ENCODE measurements at places on chromosomes 7 and 10.

- no peak for DNase-seq
These were observed 132.1 kb downstream of the KLF6 start for GRCh38 chr10:3652886-3653285.

DNA sequence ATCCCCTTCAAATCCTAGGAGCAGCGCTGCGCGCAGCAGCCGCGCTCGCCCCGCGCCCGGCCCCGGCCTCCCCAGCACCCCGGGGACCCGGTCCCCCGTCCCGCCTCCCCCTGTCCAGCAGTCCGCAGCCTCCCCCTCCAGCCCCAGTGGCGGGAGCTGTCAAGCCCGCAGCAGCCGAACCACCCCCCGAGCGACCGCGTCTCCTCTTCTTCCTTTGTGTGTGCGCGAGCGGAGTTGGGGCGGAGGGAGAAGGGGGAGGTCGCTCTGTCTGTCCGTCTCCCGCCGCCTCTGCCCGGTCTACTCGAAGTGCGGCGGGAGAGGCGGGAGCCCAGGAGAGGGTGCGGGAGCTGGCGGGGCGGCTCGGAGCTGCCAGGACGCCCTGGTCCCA is 375 bp upstream of the CHN2 start:
- no peak for DNase-seq

DNA sequence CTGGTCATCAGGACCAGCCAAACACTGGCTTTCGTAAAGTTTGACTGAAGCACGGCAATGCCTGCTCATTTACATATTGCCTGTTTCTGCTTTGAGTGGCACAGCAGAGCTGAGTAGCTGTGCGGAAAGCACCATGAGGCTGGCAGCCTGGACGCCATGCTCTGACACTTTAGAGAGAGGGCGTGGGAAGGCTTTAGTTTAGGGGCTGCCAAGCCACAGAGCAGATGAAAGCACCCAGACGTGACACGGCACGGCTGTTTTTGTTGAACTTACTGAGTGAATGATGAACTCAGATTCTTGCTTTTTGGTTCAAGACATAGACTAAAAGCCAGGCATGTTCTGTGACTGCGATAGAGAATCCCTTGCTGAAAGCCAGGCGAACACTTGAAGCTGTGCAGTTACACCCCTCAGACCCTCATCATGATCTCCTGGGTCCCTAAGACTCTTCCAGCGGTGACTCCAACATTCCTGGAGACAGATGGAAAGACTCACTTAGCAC is 182.1 kb downstream of the ZMYND11 start:
- DNase-seq, result peak; percentile 59

GRCh38 chr10:122140941-122141623 is 130.0 kb upstream of the BTBD16 start:
- DNase-seq, result no peak

GRCh38 chr10:80502621-80503583 is 34.8 kb upstream of the SH2D4B start:
- no peak for DNase-seq

- DNase-seq, result no peak
These were observed 2.0 kb upstream of the CPN1 start for GRCh38 chr10:100083623-100084022.

DNA sequence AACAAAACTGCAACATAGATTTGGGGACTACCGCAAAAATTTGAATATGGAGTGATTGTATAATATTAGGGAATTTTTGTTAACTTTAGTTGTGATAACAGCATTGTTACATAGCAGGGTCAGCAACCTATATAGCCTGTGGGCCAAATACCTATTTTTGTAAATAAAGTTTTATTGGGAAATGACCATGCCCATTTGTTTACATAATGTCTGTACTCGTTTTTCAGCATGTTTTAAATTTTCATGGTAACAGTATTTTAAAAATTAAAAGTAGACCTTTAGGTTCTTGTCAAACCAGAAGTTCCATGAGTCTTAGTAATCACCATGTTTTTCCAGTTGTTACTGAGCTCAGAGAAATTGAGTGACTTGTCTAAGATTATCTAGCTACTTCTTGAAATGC is 4.7 kb downstream of the BCAP29 start:
- no peak for DNase-seq

- no peak for DNase-seq
These were observed 37.7 kb upstream of the MINDY3 start for GRCh38 chr10:15898046-15898445.

DNA sequence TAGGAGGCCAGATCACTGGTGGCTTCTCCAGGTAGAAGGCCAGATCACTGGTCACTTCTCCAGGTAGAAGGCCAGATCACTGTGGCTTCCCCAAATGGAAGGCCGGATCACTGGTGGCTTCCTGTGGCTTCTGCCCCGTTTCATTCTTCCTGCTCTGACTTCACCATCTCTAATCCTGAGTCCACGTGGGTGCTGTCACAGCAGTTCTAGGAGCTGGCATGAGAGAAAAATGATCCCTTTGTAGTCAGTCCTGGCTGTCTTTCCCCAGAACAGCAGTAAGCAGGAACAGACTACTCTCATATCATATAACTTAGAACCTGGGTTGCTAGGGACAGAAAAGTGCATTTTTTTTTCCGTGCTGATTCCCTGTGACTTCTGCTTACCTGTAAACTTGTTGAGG is 90.9 kb downstream of the ACTR3B start:
- DNase-seq, result no peak

DNA sequence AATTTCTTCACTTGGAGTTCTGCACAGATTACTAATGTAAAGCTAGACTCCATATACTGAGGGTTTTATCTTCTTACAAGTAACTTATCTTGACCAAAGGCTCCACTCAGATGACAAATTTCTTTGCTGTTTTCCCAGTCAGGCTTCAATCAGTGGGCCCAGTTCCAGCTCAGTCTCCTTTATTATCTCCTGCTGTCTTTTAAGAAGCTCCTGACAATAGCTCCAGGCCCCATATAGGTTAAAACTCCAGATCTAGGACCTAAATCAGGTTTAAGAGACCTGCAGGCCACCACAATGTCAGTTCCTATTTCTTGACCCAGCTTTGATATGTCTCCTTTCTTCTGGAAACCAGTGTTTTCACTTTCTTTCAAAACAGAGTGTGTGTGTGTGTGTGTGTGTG is 165.2 kb downstream of the RELN start:
- DNase-seq, result no peak

DNA sequence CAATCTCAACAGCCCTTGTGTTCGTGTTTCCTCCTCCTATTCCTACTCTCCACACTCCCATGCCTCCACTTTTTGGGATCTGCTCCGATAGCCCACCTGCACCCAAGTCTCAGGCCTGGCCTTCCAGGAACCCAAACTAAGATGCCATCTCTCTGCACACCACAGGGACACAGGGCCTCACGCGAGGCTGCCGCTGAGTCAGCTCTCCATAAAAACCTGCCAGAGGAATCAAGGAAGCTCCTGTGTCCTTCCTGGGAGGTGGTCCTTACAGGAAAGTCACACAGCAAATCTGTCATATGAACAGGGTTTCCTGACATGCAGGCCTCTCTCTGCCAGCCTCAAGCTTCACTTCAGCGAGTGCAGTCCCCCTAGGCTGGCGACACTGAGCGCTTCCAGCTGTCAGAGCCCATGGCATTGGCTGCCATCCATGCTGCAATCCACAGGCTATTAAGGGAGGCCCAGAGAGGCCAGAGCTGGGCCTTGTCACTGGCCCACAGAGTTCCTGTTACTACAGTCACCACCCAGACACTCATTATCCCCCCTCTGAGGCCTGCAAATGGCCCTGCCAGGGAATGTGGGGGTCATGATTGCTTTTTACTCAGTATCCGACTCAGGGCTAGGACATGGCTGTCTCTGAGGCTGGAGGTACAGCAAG is 151.4 kb downstream of the OAT start:
- no peak for DNase-seq

- DNase-seq, result peak; percentile 50
These were observed 445 bp downstream of the REEP3 start for GRCh38 chr10:63521416-63522276.

- no peak for DNase-seq
These were observed 3.1 kb downstream of the PALS2 start for GRCh38 chr7:24576171-24577025.

DNA sequence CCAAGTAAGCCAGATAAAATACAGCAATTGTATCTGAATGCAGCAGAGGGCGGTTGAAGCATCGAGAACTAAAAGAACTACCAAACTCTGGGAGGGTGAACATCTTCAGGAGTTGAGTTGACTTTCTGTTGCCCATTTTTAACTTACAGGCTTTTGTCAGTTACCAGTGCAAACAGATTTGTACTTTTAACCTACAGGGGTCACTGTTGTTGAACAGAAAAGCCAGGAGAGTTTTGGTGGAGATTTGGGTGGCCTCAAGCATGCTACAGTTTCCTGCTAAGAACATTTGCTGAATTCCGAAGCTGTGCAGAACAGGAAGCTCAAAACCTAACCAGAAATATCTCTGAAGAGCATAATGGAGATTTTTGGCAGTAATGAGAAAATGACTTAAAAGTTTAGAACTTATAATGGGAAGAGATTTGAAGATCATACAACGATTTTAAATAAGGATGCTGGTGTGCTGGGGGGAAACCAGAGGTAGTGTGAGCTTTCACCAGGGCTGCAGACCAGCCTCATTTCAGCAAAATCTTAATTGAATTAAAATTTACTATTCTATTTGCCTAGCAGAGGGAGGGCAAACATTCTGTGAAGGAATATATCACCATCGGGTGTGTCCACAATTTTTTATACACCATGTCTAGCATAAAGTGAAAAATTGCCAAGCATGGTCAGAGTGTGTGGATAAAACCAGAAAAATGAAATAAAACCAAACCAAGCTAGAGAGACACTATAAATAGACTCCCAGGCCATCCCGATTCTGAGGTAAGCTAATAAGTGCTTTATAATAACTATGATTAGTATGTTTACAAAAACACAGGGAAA is 208.6 kb upstream of the CCDC6 start:
- no peak for DNase-seq

DNA sequence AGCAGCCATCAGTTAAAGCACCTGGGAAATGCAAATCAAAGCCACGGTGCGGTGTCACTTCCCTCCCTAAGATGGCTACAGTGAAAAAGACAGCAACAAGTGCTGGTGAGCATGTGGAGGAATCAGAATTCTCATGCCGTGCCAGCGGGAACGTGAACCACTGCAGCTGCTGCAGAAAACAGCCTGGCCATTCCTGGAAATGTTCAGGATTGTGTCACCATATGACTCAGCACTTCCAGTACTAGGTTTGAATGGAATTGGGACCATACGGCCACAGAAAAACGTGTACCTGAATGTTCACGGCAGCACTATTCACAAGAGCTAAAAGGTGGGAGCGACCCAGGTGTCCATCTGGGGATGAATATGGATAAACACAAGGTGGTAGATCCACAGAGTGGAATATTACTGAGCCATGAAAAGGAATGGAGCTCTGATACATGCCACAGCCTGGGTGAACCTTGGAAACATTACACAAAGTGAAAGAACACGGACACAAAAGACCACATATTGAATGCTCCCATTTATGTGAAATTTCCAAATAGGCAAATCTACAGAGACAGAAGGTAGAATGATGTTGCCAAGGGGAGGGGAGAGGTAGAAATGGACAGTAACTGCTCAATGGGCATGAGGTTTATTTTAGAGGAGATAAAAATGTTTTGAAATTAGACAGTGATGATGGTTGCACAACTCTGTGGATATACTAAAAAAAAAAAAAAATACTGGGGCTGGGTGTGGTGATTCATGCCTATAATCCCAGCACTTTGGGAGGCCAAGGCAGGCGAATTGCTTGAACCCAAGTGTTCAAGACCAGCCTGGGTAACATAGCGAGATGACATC is 61.6 kb downstream of the MICALL2 start:
- no peak for DNase-seq

GRCh38 chr10:104638861-104639589 is 2.1 kb upstream of the SORCS3 start:
- no peak for DNase-seq

DNA sequence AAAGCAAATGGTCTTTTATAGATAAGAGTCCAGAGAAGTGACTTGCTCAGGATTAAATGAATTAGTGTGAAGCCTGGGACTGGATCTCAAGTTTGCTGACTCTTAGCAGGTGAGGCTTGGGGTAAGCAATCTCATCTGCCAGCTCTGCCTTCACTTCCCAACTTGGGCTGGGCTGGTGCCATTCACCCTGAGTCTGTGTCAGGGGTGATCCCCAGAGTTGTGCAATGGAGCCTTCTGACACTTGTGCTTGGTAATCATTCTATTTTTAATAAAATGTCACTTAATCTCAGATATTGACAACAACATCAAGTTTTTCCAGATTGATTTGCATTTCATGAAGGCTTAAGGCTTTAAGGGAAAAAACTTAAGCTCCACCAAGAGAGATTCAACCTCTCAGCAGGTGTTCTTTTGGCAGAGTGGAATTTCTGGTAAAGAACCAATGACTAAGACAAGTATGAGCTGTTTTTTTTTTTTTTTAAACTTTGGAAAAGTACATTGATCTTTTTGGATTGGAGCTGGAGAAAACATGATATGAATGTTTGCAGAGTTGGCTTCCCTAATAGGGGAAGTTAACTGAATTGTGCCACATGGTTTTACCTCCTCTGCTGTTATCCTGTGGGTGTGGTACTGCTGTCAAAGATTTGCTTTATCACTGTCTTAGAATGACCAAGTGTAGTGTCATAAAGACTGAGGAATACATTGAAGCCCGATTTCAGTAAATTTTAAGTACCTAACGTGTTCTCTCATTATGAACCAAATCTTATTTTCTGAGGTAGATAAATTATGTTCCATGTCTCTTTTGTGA is 48.6 kb upstream of the GPR37 start:
- DNase-seq, result no peak

- DNase-seq, result peak; percentile 78
These were observed 6.5 kb downstream of the ARPC1B start for GRCh38 chr7:99380823-99381663.

DNA sequence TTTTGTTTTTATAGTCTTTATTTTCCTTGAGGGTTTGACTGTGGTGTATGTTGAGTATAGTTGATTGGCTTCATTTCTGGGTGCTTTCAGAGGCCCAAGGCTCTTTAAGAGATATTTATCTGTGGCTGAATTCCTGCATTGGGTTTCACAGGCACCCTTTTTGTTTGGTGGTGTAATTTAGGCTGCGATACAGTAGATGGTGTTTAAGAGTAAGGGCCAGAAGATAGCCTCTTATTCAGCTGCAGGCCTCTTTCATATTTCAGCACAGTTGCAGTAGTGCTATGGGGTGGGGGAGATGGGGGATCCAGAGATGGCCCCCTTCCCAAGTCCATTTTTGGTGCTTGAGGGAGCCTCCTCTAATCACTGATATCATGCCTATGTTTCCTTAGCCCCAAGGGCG is 69.7 kb downstream of the MGAM2 start:
- no peak for DNase-seq

DNA sequence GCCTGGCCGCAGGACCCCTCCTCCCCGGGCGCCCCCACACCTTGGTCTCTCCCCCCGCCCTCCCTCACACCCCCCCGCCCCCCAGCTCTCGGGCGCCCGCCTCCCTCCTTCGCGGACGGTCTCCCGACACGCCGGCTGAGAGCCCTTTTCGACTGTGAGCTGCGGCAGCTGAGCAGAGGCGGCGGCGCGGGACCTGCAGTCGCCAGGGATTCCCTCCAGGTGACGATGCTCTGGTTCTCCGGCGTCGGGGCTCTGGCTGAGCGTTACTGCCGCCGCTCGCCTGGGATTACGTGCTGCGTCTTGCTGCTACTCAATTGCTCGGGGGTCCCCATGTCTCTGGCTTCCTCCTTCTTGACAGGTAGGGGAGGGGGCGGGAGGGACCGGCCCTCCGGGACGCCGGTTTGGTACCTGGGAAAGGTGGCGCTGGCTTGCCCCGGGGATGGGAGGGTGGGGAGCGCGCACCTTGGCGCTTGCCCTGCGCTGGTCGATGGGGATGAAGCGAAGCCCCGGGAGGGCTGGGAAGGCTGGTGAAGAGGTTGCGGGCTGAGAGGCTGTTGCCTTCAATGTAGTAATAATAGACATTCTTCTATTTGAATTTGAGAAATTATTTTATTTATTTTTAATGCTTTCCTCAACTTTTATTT is at the start of gene BMPER:
Gene BMPER, plus strand, starts transcription at position 151 of the 644 bp plus-strand sequence. Its CDS starts 75 bp downstream, at position 226.
- DNase-seq, result peak; percentile 13

Measured in GM12892 (cell line).